Ovary (tissue), 10 donors: ENCODE measurements at places on chromosomes 2 and 18. TPM values are rescaled to one million over a fixed set of nuclear protein-coding genes. Genes with fewer than 3 reads are reported as not detected.

GRCh38 chr2:212392544-212392943 lies 146.1 kb downstream of the ERBB4 start:
- H3K27me3 ChIP-seq, result no peaks in the 10 kb centered on the region
- no peak for DNase-seq
- H3K4me1 ChIP-seq, result no peaks in the 10 kb centered on the region
- H3K4me3 ChIP-seq, result no peak overlapping the region

GRCh38 chr2:85164145-85164569 lies 31.0 kb downstream of the TCF7L1 start:
- no peak overlapping the region for H3K27ac ChIP-seq
- H3K36me3 ChIP-seq, result no peaks in the 10 kb centered on the region
- no peak for DNase-seq
- no peak overlapping the region for H3K4me3 ChIP-seq
- no peaks in the 10 kb centered on the region for H3K27me3 ChIP-seq

DNA sequence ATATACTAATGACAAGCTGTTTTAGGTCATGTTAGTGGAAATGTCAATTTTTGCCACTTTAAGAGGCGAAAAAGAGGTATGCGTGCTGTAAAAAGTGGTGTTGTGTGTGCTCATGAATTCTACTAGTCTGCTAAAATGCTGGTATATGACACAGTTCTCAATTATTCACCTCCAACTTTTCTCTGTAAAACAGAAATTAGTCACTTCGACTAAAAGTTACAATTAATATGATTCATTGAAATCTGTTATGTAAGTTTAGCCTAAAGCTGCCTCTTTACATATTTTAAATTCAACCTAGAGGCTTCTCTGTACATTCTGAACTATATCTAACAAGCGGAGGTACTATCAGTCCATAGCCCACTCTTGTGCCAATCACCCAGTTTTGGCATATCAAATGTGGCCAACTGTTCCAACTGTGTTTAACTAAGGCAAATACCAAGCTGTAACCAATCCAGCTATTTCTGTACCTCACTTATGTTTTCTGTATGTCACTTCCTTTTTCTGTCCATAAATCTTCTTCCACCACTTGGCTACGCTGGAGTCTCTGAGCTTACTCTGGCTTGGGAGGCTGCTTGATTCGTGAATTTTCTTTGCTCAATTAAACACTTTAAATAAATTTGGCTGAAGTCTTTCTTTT lies 20.8 kb downstream of the BAZ2B start:
- no peak for DNase-seq
- no peak overlapping the region for H3K4me3 ChIP-seq
- no peaks in the 10 kb centered on the region for H3K36me3 ChIP-seq
- no peak overlapping the region for H3K27ac ChIP-seq
- no peaks in the 10 kb centered on the region for H3K27me3 ChIP-seq

DNA sequence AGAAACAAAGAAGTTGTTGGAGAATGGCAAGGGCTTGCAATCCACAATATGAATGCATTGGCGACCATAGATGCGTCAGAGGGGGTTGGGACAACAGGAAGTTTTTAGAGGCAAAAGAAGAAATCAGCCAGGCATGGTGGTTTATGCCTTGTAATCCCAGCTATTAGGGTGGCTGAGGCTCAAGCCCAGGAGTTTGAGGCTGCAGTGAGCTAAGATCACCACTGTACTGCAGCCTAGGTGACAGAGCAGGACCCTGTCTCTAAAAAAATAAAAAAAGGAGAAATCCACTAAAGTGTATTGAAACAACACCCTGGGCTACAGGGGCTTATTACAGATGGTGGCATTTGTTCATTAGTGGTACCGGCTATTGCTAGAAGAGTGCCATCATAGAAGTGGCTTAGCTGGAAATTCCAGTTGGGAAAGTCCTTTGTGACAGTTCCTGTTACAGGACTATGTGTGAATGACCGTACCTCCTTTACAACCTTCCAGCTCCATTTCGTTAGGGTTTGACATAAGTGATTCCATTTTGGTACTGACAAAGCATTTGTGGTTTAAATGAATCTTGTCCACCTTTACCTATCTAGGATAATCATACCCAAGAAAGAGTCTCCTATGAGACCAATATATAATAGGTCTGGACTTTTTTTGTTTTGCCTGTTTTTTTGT lies 10.7 kb upstream of the WDSUB1 start:
- DNase-seq, result no peak
- no peak overlapping the region for H3K27ac ChIP-seq
- H3K4me3 ChIP-seq, result no peak overlapping the region
- no peaks in the 10 kb centered on the region for H3K36me3 ChIP-seq
- no peaks in the 10 kb centered on the region for H3K27me3 ChIP-seq

DNA sequence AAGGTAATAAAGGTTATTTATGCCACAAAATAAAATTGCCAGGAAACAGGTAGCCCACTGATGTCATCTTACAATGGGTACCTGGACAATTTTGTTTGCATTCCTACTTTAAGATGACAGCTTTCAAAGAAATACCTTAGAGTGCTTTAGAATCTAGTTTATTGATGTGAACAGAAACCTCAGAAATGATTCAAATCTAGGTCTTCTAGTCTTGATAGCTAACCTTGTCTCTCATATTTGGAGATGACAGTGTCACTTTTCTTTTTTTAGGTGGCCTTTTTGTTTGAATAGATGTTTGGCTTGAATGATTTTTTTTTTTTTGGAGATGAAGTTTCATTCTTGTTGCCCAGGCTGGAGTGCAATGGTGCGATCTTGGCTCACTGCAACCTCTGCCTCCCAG lies 69.1 kb downstream of the PIK3C3 start:
- no peaks in the 10 kb centered on the region for H3K4me1 ChIP-seq
- H3K27me3 ChIP-seq, result no peaks in the 10 kb centered on the region
- no peak overlapping the region for H3K27ac ChIP-seq
- H3K4me3 ChIP-seq, result no peak overlapping the region
- DNase-seq, result no peak

GRCh38 chr2:240711296-240711695 lies 19.6 kb downstream of the AQP12A start:
- no peaks in the 10 kb centered on the region for H3K4me1 ChIP-seq
- H3K36me3 ChIP-seq, result no peaks in the 10 kb centered on the region
- no peak overlapping the region for H3K27ac ChIP-seq
- H3K27me3 ChIP-seq, result no peaks in the 10 kb centered on the region

GRCh38 chr2:189762551-189763298 lies at the start of gene OSGEPL1:
OSGEPL1 (minus strand) TSS chr2:189762792; CDS start chr2:189761640, 1,152 bp downstream.
- H3K27me3 ChIP-seq, result no peaks in the 10 kb centered on the region
- H3K27ac ChIP-seq, result peak within 1 kb of the TSS; percentile 69
- no peaks in the 10 kb centered on the region for H3K4me1 ChIP-seq
- no peaks in the 10 kb centered on the region for H3K36me3 ChIP-seq
- peak; percentile 93 for DNase-seq
- peak within 1 kb of the TSS; percentile 70 for H3K4me3 ChIP-seq

Gene SATB2
- 3.9 TPM for total RNA-seq

DNA sequence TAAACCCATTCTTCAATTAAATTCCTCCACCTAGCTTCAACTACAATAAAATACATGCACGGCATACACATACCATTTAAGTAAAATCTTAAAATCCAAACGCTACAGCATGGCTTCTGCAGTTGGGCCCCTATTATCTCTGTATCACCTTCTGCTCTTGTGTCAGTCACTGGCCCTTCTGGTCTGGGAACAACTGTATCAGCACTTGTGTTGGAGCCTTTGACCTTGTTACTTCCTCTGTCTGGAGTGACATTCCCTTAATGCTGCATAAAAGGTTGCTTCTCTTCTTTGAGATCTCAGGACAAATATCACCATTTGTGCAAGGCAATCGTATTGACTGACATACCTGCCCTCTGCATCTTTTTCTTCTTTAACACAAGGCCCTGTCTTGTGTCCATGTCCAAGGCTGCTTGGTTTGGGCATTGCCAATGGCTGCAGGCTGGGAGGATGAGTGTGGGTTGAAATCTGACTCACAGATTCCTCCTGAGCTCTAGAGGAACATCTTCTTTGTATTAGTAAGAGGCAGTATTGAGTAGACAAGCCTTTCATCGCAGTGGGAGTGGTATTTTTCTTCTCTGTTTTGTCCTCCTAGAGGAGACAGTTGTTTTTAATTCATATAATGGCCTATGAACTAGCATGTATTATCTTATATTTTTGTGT lies 267.8 kb upstream of the TRIB2 start:
- H3K27me3 ChIP-seq, result no peaks in the 10 kb centered on the region
- no peaks in the 10 kb centered on the region for H3K36me3 ChIP-seq
- no peak overlapping the region for H3K27ac ChIP-seq
- no peak overlapping the region for H3K4me3 ChIP-seq
- no peak for DNase-seq

GRCh38 chr2:232367591-232368233 lies 10.8 kb upstream of the ALPP start:
- no peak overlapping the region for H3K4me3 ChIP-seq
- no peak overlapping the region for H3K27ac ChIP-seq
- H3K4me1 ChIP-seq, result no peaks in the 10 kb centered on the region

DNA sequence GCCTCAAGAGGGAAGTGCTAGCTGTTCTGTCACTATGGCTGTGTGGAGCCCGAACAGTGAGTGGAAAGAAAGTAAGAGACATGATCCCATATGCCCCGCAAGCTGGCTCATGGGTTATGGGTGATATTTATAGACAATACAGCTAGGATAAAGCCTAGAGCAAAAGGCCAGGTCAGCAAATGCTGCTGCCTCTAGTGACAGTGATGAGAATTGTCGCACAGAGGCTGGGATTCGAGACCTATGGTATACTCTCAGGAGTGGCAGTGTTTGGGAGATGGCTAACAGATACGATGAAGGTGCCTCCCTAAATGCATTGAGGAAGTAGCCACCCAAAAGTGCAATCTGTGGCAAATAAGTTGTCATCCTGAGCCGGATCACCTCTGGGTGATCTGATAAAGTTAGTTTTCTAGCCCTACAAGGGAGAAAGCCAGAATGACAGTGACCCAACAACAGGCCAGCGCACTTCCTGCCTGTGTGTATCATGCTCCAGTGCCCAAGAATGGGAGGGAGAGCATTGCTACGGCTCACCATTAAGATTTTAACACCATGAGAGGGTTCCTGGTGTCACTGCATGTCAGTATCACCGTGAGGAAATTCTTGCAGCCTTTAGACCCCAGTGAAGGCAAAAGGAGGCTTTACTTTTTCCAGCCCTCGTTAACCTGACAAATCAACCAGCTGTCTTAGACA lies 92.2 kb upstream of the TGFA start:
- DNase-seq, result no peak
- no peak overlapping the region for H3K27ac ChIP-seq
- H3K36me3 ChIP-seq, result no peaks in the 10 kb centered on the region
- no peaks in the 10 kb centered on the region for H3K4me1 ChIP-seq
- H3K4me3 ChIP-seq, result no peak overlapping the region

DNA sequence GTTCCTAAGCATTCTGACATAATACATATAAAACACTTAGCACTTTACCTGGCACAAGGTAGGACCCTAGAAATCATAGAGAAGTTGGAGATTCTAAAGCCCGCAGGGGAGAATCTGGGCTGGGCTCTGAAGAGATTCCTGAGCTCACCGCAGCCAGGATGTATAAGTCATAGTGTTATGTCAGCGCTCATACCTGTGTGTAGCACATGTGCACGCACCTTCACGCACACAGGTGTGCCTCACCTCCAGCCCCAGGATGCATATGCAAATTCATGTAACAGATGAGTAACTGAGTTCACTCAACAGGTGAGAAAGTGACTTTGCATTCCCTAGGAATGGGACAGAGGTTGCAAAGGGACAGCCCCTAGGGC lies 7.9 kb upstream of the SDC1 start:
- H3K27ac ChIP-seq, result no peak overlapping the region
- no peaks in the 10 kb centered on the region for H3K4me1 ChIP-seq
- H3K27me3 ChIP-seq, result no peaks in the 10 kb centered on the region
- H3K36me3 ChIP-seq, result no peaks in the 10 kb centered on the region

Gene GPBAR1
- total RNA-seq, result 2.1 TPM

DNA sequence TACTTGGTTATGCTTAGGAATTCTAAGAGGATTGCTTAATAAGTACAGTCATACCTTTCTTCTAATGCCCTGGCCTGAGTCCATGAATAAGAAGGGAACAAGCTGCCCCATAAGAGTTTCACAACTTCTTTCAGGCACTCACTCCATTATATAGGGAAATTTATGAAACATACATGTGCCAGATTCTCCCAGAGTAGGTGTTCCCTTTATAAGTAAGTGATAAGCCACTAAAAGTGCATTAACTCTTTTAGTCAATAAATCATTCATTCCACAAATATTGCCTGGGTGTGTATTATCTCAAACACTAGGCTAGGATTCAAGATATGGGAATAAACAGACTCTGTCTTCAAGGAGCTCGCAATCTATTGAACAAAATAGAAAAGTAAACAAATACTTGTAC lies 84.5 kb upstream of the RBBP8 start:
- H3K36me3 ChIP-seq, result no peaks in the 10 kb centered on the region
- no peak overlapping the region for H3K27ac ChIP-seq
- DNase-seq, result no peak
- no peak overlapping the region for H3K4me3 ChIP-seq
- H3K4me1 ChIP-seq, result no peaks in the 10 kb centered on the region
- H3K27me3 ChIP-seq, result no peaks in the 10 kb centered on the region

- no peak overlapping the region for H3K4me3 ChIP-seq
- no peak overlapping the region for H3K27ac ChIP-seq
- no peak for DNase-seq
- peaks cover 1% of the 10 kb centered on the region for H3K4me1 ChIP-seq
Measured at GRCh38 chr18:12929477-12930083, 18.2 kb upstream of the SEH1L start.

- H3K27me3 ChIP-seq, result no peaks in the 10 kb centered on the region
- H3K36me3 ChIP-seq, result no peaks in the 10 kb centered on the region
- H3K27ac ChIP-seq, result no peak overlapping the region
- no peak for DNase-seq
- H3K4me3 ChIP-seq, result no peak overlapping the region
- no peaks in the 10 kb centered on the region for H3K4me1 ChIP-seq
Measured at GRCh38 chr2:29322011-29322410, 206.8 kb downstream of the CLIP4 start.

DNA sequence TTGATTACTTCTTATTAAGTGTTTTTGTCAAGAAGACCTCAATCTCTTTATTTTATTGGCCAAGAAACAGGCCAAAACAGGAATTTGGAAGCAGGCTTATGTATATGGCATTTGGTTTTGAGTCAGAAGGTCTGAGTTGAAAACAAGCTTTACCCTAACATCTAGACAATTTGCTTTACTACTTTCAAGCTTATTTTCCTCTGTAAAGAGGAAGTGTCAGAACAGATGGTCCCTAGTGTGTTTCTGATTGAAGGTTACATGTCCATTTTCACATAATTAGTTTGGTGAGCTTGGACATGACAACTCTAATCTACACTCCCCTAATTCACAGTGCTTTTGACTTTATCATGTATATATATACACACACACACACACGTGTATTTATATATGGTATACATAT lies 19.8 kb upstream of the MAP4K4 start:
- no peaks in the 10 kb centered on the region for H3K4me1 ChIP-seq
- H3K27me3 ChIP-seq, result no peaks in the 10 kb centered on the region
- no peak overlapping the region for H3K27ac ChIP-seq
- no peaks in the 10 kb centered on the region for H3K36me3 ChIP-seq
- no peak for DNase-seq
- H3K4me3 ChIP-seq, result no peak overlapping the region

DNA sequence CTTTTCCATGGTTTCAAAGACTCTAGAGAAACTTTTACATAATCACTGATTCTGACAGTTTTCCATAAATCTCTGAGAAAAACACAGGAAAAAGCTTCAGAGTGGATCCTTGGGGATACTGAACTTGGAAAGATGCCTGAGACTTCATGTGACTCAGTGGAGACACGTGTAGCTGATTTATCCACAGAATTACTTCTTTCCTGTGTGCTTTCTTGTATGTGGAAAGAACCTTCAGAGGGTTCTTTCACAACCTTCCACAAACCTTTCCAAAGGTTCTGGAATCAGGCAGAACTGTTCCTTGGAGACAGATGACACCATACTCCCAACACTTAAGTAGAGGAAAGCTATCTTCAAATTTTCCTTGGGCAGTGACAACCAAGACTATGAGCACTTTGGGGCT lies 207.2 kb downstream of the RND3 start:
- H3K4me3 ChIP-seq, result no peak overlapping the region
- no peaks in the 10 kb centered on the region for H3K27me3 ChIP-seq
- H3K4me1 ChIP-seq, result peaks cover 4% of the 10 kb centered on the region
- no peaks in the 10 kb centered on the region for H3K36me3 ChIP-seq
- no peak for DNase-seq
- H3K27ac ChIP-seq, result no peak overlapping the region
